Activated T-helper 2 cell treated with anti-CD3 and anti-CD28 coated beads, Interferon-gamma antibody, Interleukin-2, Interleukin-4, amounts not matched to agents 10 μg/mL and 5 μg/mL and 100 μg/mL, durations not matched to agents 14 hours and 24 hours and 36 hours (primary cell): ENCODE measurements at places on chromosomes 1 and 21.

- H3K27me3 ChIP-seq, result peaks cover 16% of the 10 kb centered on the region
- DNase-seq, result no peak
- H3K27ac ChIP-seq, result no peak overlapping the region
- H3K4me1 ChIP-seq, result no peaks in the 10 kb centered on the region
- no peaks in the 10 kb centered on the region for H3K36me3 ChIP-seq
Observed at GRCh38 chr1:244083383-244083943, 32.4 kb downstream of the ZBTB18 start.

DNA sequence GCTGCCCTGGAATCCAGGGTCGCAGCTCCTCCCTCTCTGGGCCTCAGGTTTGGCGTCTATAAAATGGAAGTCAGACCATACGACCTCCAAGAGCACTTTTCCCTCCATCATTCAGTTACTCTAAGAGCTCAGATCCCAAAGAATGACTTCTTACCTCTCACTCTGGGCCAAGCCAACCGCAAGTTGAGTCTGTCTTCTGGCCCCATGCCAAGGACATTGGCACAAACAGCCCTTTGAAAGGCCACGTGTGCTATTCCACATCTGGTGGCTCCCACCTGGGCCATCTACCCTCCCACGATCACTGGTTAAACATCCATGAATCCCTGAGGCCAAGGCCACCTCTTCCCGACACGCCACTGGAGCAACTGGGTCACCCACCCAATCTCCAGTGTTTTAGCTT is 12.4 kb downstream of the SLC2A7 start:
- no peak for DNase-seq
- no peak overlapping the region for H3K27ac ChIP-seq
- H3K4me3 ChIP-seq, result no peak overlapping the region
- no peaks in the 10 kb centered on the region for H3K36me3 ChIP-seq

GRCh38 chr1:75855734-75856133 is 59.1 kb downstream of the MSH4 start:
- no peaks in the 10 kb centered on the region for H3K4me1 ChIP-seq
- no peak overlapping the region for H3K4me3 ChIP-seq
- no peaks in the 10 kb centered on the region for H3K36me3 ChIP-seq
- no peak for DNase-seq
- H3K27ac ChIP-seq, result no peak overlapping the region
- no peaks in the 10 kb centered on the region for H3K27me3 ChIP-seq

DNA sequence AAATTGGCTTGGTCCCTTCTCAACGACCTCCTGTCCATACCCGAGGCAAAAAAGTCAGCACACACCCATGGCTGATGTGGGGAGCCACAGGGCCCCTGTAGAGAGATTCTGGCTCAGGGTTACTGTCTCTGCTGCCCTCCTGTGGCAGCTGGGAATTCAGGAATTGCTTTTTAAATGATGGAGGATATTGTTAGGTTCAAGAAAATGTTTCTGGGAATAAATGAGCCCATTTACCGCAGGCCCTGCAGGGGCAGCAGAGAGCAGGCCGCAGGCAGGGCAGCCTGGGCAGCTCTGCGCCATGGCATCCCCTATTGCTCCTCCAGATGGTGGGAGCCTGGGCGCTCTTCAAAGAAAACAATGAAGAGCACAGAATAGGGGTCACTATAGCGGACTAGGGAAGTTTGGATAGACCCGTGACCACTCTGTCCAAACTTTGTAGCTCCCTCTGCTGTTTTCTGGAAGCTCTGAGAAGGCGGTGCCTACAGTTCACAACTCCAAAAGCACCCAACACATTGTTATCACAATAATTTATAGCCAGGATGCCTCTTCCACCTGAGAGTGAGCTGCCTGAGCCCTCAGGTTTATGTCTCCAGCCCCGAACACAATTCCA is 201.1 kb downstream of the BACH1 start:
- no peak overlapping the region for H3K4me3 ChIP-seq
- H3K27ac ChIP-seq, result no peak overlapping the region
- H3K4me1 ChIP-seq, result no peaks in the 10 kb centered on the region
- H3K27me3 ChIP-seq, result no peaks in the 10 kb centered on the region

GRCh38 chr1:9853249-9853595 is 29.5 kb upstream of the CLSTN1 start:
- H3K4me3 ChIP-seq, result no peak overlapping the region
- H3K36me3 ChIP-seq, result peaks cover 7% of the 10 kb centered on the region
- peaks cover 6% of the 10 kb centered on the region for H3K4me1 ChIP-seq

DNA sequence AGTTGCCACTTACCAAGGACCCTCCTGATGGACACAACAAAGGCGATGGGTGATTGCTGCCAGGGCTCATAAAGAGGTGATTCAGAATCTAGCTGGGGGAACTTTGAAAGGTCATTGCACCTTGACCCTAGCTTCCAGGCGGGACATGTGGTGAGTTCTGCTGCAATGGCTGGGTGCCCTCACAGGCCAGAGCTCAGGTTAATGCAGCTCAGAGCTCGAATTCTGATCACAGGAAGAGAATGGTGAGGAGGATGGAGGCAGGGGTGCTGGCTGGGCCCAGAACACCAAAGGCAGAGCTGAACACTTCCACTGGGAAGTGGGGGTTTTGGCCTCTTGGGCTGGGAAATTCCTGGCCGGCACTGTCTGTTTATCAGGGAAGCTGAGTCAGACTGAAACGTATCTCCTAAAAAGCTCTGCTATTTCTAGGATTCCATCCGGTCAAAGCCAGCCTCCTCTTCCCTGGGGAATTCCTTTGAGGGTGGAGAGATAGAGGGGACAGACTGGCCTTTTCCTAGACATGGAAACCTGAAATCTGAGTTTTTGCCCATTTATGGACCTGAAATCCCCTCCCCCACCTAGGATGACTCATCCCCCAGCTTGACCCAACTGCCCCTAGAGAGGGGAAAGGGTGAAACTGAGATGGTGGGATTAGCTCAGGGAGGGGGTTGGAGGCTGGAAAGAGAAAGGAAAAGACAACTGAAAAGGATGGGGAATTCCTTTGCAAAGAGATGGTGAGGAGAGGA is 27.2 kb downstream of the NUAK2 start:
- peaks cover 11% of the 10 kb centered on the region for H3K27me3 ChIP-seq
- H3K4me1 ChIP-seq, result peaks cover 20% of the 10 kb centered on the region
- no peak for DNase-seq
- no peak overlapping the region for H3K4me3 ChIP-seq

GRCh38 chr1:19468397-19468956 is 16.9 kb downstream of the CAPZB start:
- H3K27me3 ChIP-seq, result no peaks in the 10 kb centered on the region
- peaks cover 82% of the 10 kb centered on the region for H3K4me1 ChIP-seq
- peaks cover 57% of the 10 kb centered on the region for H3K36me3 ChIP-seq
- peak overlapping the region; percentile 52 for H3K4me3 ChIP-seq
- peak overlapping the region; percentile 90 for H3K27ac ChIP-seq

GRCh38 chr1:74420467-74420866 is 91.9 kb downstream of the LRRC53 start:
- H3K27me3 ChIP-seq, result no peaks in the 10 kb centered on the region
- DNase-seq, result no peak
- no peak overlapping the region for H3K4me3 ChIP-seq
- no peaks in the 10 kb centered on the region for H3K4me1 ChIP-seq
- H3K36me3 ChIP-seq, result no peaks in the 10 kb centered on the region

- H3K4me3 ChIP-seq, result no peak overlapping the region
- no peaks in the 10 kb centered on the region for H3K36me3 ChIP-seq
- no peak for DNase-seq
- H3K27ac ChIP-seq, result no peak overlapping the region
- H3K27me3 ChIP-seq, result peaks cover 19% of the 10 kb centered on the region
- H3K4me1 ChIP-seq, result peaks cover 10% of the 10 kb centered on the region
Observed at GRCh38 chr1:23452011-23452411, 27.5 kb upstream of the TCEA3 start.

DNA sequence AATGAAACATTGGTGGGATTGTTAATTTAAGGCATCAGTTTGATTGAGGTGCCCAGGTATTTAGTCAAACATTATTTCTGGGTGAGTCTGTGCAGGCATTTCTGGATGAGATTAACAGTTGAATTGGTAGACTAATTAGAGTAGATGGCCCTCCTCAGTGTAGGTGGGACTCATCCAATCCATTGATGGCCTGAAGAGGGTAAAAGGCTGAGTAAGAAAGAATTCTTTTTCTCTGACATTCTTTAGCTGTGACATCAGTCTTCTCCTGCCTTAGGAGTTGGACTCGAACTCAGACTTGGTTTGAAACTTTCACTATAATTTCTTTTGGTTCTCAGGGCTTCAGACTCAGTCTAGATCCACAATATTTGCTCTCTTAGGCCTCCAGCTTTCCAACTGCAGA is 59.6 kb upstream of the ADAMTS5 start:
- no peaks in the 10 kb centered on the region for H3K36me3 ChIP-seq
- no peaks in the 10 kb centered on the region for H3K27me3 ChIP-seq
- H3K4me1 ChIP-seq, result no peaks in the 10 kb centered on the region

- no peak overlapping the region for H3K27ac ChIP-seq
- peaks cover 11% of the 10 kb centered on the region for H3K36me3 ChIP-seq
- no peaks in the 10 kb centered on the region for H3K4me1 ChIP-seq
- H3K4me3 ChIP-seq, result no peak overlapping the region
- no peak for DNase-seq
Observed at GRCh38 chr1:93574511-93574910, 107.1 kb downstream of the BCAR3 start.

- peak overlapping the region; percentile 95 for H3K27ac ChIP-seq
- peaks cover 15% of the 10 kb centered on the region for H3K4me1 ChIP-seq
- peak overlapping the region; percentile 85 for H3K4me3 ChIP-seq
- DNase-seq, result peak; percentile 46
Observed at GRCh38 chr1:2547210-2548067, 8.7 kb upstream of the TNFRSF14 start.

- no peak overlapping the region for H3K4me3 ChIP-seq
- no peak for DNase-seq
- no peaks in the 10 kb centered on the region for H3K36me3 ChIP-seq
- no peaks in the 10 kb centered on the region for H3K4me1 ChIP-seq
Observed at GRCh38 chr1:25738499-25738898, 61.5 kb upstream of the SELENON start.

- no peak overlapping the region for H3K4me3 ChIP-seq
- DNase-seq, result no peak
- no peaks in the 10 kb centered on the region for H3K27me3 ChIP-seq
- no peaks in the 10 kb centered on the region for H3K4me1 ChIP-seq
- H3K27ac ChIP-seq, result no peak overlapping the region
- no peaks in the 10 kb centered on the region for H3K36me3 ChIP-seq
Observed at GRCh38 chr1:240420766-240421165, 191.2 kb downstream of the GREM2 start.

DNA sequence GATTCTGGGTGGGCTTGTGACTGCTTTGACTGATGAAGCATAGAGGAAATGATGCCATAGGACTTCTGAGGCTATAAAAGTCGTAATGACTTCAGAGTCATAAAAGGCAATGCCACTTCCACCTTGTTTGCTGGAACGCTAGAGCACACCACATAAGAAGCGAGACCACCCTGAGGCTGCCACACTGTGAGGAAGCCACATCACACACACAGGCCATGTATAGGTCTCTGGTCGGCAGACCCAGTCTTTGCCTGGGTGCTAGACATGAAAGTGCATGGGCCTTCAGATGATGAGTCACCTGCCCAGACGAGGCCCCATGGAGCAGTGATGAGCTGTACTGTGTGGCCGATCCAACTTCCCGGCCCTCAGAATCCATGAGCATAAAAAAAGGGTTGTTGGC is 14.2 kb upstream of the KANK4 start:
- DNase-seq, result no peak
- no peaks in the 10 kb centered on the region for H3K27me3 ChIP-seq

DNA sequence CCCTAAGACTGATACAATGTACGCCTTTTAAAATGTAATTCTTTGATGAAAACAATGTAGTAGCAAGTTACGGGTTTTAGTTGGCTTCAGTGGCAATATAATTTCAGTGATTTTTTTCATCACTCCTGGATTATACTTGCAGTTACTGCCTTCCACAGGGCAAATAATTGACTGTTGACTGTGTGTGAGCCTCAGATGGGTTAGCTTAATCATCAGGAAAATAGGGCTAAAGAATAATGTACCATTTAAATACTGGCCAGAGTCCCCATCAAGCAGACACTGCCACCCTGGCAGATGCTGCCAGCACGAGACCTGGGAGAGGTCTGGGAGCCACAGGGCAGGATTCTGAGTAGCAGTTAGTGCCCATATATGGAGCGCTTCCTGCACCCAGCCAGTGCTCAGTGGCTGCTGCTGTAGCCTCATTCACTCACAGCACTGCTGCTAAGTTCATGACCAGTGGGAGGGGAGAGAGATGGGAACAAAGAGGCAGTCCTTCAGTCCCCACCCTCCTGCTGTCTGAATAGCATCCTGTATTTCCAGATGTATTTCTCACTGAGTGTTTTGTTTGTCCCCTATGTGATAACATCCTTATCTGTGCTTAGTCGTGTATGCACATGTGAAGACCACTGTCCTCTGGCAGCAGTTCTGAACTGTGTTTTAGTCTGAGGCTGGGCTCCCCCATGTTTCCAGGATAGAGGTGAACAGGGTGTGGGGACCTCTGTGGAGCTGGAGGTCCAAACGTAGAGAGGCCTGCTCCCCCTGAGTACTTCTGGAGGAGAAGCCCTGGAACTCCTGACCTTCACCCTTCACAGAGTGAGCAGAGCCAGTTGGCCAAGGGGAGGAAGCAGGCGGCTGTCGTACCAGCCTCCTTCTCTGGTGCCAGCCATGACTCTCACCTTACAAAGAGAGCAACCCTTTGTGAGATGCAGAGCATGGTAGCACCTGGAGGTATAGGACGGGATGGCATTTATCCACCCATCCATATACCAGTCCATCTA is 80.4 kb downstream of the ADARB1 start:
- peaks cover 29% of the 10 kb centered on the region for H3K36me3 ChIP-seq
- H3K4me1 ChIP-seq, result peaks cover 38% of the 10 kb centered on the region
- no peak overlapping the region for H3K4me3 ChIP-seq

DNA sequence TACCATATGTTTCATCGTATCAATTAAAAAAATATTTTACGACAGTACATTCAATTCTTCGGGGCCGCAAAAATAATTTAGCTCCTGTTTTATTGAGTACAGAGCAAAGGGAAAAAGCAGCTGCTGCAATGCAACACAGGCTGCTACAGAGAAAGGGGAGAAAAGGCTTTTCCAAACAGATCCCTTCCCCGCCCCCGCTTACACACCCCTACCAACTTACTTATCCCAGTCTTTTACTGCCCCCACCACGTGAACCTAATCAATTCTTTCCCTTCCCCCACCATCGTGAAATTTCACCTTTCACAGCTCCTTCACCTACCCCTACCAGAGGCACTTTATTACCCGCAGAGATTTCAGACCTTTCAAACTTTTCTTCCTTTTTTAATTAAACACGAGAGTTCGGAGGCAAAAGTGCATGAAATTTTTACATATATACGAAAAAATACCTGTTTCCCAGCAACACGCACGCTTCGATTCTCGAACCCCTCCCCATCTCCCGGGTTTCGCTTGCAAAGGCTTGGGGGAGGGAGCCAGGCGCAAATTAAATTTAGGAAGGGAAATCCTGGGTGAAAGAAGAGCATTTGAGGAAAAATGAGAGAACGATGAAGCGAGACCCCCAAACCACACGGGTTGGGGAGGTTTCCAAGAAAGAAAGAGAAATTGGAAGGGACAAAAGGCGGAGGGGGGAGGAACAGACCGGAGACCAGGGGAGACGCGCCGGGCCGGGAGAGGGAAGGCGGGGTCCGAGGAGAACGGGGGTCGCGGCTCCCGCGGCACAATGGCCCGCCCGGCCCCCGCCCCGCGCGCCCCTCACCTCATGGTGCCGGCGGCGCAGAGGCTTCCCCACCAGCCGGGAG is 823 bp downstream of the ENAH start:
- H3K27ac ChIP-seq, result no peak overlapping the region
- no peaks in the 10 kb centered on the region for H3K36me3 ChIP-seq
- peaks cover 9% of the 10 kb centered on the region for H3K4me1 ChIP-seq
- H3K27me3 ChIP-seq, result peaks cover 66% of the 10 kb centered on the region
- no peak for DNase-seq
